Body of pancreas (tissue), 4 donors: ENCODE measurements at places on chromosomes 16 and 17.

DNA sequence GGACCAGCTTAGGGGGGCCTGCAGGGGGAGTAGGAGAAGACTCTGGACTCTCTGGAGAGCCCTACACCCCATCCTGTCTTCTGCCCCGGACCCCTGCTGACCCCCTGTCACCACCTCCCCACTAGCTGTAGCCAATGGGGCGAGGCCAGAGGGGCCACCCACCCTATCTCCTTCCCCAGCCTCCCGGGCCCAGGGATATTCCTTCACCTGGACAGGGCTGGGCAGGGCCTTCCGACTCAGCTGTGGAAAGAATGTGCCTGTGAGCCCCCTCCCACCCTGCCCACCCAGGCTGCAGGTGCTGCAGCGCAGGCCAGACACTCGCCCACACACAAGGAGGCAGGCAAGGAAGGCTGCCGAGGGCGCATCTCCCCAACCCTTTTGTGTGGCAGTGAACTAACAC, 23.0 kb downstream of the TSPOAP1 start:
- no peaks in the 10 kb centered on the region for H3K27me3 ChIP-seq
- H3K27ac ChIP-seq, result no peak overlapping the region
- H3K36me3 ChIP-seq, result no peaks in the 10 kb centered on the region

DNA sequence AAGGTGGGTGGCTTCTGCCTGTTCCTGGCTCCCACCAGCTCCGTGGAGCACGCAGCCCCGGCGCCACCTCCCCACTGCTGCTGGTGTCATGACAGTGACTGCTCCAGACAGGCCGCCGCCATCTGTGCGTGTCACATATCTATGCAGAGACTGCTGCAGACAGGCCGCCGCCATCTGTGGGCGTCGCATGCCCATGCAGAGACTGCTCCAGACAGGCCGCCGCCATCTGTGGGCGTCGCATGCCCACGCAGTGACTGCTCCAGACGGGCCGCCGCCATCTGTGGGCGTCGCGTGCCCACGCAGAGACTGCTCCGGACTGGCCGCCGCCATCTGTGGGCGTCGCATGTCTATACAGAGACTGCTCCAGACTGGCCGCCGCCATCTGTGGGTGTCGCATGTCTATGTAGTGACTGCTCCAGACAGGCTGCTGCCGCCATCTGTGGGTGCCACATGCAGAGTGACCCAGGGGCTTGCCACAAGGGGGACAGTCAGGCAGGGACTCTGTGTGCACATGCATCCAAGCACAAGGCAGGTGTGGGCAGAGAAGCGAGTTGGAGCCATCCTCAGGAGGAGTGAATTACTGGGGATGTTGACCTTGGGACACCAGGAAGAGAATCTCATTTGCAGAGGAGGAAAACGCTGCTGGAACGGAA, 3.3 kb upstream of the FN3KRP start:
- no peak for DNase-seq
- no peaks in the 10 kb centered on the region for H3K36me3 ChIP-seq
- peaks cover 19% of the 10 kb centered on the region for H3K4me1 ChIP-seq
- no peaks in the 10 kb centered on the region for H3K27me3 ChIP-seq

- no peaks in the 10 kb centered on the region for H3K36me3 ChIP-seq
- no peak overlapping the region for H3K4me3 ChIP-seq
- DNase-seq, result no peak
- H3K27me3 ChIP-seq, result no peaks in the 10 kb centered on the region
- H3K27ac ChIP-seq, result no peak overlapping the region
- H3K4me1 ChIP-seq, result peaks cover 5% of the 10 kb centered on the region
Measured at GRCh38 chr17:79666111-79666510, 55.3 kb upstream of the RBFOX3 start.

GRCh38 chr17:55219934-55220333, 44.8 kb upstream of the HLF start:
- no peak overlapping the region for H3K4me3 ChIP-seq
- no peaks in the 10 kb centered on the region for H3K27me3 ChIP-seq
- DNase-seq, result no peak
- no peaks in the 10 kb centered on the region for H3K36me3 ChIP-seq
- no peak overlapping the region for H3K27ac ChIP-seq

DNA sequence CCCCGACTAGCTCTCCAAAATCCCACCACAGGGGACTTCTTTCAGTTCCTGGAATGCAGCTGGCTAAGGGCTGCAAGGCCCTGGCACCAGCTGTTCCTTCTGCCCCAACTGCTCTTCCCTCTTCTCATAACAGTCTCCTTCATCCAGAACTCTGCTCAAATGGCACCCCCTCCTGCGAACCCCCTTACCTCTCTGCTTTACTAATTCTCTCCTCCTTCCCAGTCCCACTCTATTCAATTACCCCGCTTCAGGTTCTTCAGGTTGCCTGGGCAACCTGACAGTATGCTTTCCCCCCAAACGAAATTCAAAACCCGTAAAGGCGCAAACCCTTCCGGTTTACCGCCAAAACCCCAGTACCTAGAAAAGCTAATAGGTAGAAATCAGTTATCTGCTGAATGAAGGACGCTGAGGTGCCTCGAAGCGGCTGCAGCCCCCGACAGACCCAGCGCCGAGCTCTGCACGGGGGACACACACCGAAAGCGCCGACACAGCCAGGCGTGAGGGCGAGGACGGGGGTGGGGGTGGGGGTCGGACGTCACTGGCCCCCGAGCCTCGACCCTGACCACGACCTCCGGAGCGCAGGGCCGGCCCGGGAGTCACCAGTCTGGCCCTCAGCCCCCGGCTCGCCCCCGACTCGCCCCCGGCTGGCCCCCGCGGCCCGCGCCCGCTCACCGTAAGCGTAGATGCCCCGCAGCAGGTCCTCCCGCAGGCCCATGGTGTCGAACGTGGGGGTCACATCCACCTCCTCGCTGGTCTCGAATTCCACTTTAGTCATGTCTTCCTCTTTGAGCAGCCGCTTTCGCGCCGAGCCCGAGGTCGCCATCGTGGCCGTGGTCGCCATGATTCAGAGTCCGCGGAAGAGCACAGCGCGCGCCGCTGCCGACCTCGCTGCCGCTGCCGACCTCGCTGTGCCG, 550 bp downstream of the EIF4A3 start:
- DNase-seq, result no peak
- no peaks in the 10 kb centered on the region for H3K27me3 ChIP-seq
- H3K4me3 ChIP-seq, result peak overlapping the region; percentile 87
- H3K4me1 ChIP-seq, result peaks cover 17% of the 10 kb centered on the region

- H3K27me3 ChIP-seq, result no peaks in the 10 kb centered on the region
- no peaks in the 10 kb centered on the region for H3K36me3 ChIP-seq
- no peaks in the 10 kb centered on the region for H3K4me1 ChIP-seq
Measured at GRCh38 chr16:16189842-16190241, 33.5 kb downstream of the ABCC6 start.

- H3K4me3 ChIP-seq, result no peak overlapping the region
- no peaks in the 10 kb centered on the region for H3K27me3 ChIP-seq
- H3K36me3 ChIP-seq, result no peaks in the 10 kb centered on the region
- H3K4me1 ChIP-seq, result no peaks in the 10 kb centered on the region
Measured at GRCh38 chr16:12426122-12426521, 377.6 kb downstream of the CPPED1 start.

DNA sequence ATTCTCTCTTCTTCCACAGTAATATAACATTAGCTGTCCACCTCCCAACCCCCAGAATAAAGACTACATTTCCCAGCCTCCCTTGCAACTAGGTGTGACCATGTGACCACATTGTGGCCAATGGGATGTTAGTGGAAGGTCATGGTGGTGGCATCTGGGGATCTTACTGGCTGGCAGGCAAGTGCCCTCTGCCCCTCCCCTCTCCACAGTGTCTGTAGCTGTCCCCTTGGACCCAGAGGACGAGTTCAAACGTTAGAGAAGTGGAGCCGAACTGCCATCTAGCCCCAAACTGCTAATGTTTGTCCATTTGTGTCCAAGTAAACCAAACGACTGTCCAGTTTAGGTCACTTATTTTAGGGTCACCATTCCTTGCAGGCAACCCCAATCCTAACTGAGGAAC, 26.6 kb upstream of the KCNG4 start:
- no peaks in the 10 kb centered on the region for H3K27me3 ChIP-seq
- H3K36me3 ChIP-seq, result no peaks in the 10 kb centered on the region
- no peak overlapping the region for H3K27ac ChIP-seq
- no peak overlapping the region for H3K4me3 ChIP-seq

DNA sequence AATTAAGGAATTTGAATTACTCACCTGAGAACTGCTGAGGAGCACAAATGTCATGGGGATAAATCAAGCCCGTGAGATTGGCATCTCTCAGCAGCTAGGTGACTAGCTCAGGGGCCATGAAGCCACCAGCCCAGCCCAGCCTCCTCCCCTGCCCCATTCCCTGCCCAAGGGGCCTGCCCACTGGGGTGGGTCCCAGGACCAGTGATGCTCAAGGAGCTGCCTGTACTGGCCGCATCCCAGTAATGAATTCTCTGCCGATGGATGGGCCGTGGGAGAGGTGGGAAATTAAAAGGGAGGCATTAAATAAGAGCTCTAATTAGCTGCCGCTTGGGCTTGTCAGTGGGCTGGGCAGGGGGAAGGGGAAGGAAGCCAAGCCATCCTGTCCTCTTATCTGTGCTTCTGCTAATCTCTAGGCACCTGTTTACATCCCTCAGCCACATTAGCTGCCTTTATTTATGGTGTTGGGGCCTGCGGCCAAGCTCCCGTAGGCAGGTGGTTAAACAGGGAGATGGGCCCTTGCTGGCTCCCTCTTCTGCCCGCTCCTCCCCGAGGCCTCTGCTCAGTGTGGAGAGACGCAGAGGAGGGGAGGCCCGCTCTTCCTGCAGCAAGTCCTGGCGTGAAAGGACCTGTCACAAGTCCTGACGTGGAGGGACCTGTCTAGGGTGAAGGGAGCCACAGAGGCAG, 48.8 kb downstream of the PIPOX start:
- no peaks in the 10 kb centered on the region for H3K27me3 ChIP-seq
- H3K27ac ChIP-seq, result no peak overlapping the region
- H3K36me3 ChIP-seq, result peaks cover 45% of the 10 kb centered on the region
- H3K4me3 ChIP-seq, result no peak overlapping the region
- no peaks in the 10 kb centered on the region for H3K4me1 ChIP-seq
- DNase-seq, result no peak

DNA sequence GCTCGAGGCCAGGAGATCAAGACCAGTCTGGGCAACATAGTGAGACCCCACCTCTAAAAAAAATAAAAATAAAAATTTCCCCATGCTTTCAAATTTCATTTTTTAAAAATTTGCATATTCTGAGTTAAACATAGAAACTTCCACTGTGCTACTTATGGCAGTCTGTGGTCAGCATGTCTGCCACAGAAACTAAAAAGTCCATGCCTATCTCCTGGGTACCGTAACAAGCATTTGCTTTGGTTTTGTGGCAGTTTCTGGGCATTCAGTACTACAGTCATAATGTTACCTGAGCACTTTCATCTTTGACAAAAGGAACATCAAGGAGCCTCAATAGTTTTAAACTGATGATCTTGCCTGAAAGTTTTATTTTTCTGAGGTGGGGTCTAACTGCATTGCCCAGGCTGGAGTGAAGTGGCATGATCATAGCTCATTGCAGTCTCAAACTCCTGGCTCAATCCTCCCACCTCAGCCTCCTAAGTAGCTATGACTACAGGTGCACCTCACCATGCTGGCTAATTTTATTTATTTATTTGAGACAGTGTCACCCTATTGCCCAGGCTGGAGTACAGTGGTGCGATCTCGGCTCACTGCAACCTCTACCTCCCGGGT, 13.2 kb upstream of the ITGA2B start:
- H3K36me3 ChIP-seq, result peaks cover 11% of the 10 kb centered on the region
- H3K27me3 ChIP-seq, result no peaks in the 10 kb centered on the region
- DNase-seq, result no peak
- H3K4me1 ChIP-seq, result no peaks in the 10 kb centered on the region
- no peak overlapping the region for H3K27ac ChIP-seq

DNA sequence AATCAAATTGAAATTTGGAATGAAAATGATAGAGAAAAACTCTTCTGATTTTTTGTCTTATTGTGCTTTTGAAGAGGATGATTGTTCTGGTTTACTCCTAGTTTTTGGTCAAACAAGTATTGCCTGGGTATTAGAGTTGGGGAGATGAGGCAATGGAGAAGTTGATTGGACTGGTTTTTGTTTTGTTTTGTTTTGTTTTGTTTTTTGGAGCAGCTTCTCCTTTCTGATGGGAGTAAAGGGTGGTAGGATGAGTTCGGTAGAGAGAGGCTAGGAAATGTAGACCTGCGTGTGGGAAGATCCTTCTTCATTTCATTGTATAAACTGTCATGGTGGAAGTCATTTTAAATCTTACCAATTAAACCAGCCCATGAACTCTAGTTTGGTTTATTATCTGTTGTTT, 17.7 kb downstream of the ATP6V0A1 start:
- no peak for DNase-seq
- peaks cover 9% of the 10 kb centered on the region for H3K4me1 ChIP-seq
- H3K36me3 ChIP-seq, result no peaks in the 10 kb centered on the region
- H3K27me3 ChIP-seq, result no peaks in the 10 kb centered on the region
- H3K27ac ChIP-seq, result no peak overlapping the region
- H3K4me3 ChIP-seq, result no peak overlapping the region

- H3K27me3 ChIP-seq, result no peaks in the 10 kb centered on the region
- no peak overlapping the region for H3K27ac ChIP-seq
- DNase-seq, result no peak
- H3K4me3 ChIP-seq, result no peak overlapping the region
- H3K36me3 ChIP-seq, result no peaks in the 10 kb centered on the region
- H3K4me1 ChIP-seq, result no peaks in the 10 kb centered on the region
Measured at GRCh38 chr17:44024853-44025252, 10.1 kb upstream of the TMEM101 start.

DNA sequence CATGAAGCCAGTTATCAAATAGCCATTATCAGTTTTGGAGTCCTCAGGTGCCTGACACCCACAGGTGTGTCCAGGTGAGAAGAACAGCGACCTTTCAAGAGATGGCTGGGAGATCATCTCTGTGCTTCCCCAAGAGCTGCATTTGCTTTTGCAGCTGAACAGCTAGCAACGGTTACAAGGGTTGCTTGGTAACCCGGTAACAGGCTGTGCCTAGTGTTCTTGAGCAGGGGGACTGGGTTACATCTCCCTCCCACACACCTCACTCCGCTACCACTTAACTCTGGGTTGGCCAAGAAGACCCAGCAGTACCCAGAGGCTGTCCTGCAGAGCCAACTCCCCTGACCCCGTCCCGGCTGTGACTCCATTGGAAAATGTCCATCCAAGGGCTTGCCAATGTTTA, 147.0 kb downstream of the SLC39A11 start:
- H3K4me3 ChIP-seq, result no peak overlapping the region
- H3K36me3 ChIP-seq, result no peaks in the 10 kb centered on the region
- H3K27me3 ChIP-seq, result no peaks in the 10 kb centered on the region
- H3K27ac ChIP-seq, result no peak overlapping the region
